ENCODE measurements at places on chromosomes 2 and 18.

GRCh38 chr18:60259052-60259681 lies 113.4 kb downstream of the MC4R start:
- DNase-seq: peak; percentile 10

- DNase-seq: peak; percentile 97
These were observed at the start of gene UGP2 for GRCh38 chr2:63841254-63842022. TSS of gene UGP2 (plus strand) at chr2:63841896. CDS start at chr2:63842186, 290 bp downstream.

DNA sequence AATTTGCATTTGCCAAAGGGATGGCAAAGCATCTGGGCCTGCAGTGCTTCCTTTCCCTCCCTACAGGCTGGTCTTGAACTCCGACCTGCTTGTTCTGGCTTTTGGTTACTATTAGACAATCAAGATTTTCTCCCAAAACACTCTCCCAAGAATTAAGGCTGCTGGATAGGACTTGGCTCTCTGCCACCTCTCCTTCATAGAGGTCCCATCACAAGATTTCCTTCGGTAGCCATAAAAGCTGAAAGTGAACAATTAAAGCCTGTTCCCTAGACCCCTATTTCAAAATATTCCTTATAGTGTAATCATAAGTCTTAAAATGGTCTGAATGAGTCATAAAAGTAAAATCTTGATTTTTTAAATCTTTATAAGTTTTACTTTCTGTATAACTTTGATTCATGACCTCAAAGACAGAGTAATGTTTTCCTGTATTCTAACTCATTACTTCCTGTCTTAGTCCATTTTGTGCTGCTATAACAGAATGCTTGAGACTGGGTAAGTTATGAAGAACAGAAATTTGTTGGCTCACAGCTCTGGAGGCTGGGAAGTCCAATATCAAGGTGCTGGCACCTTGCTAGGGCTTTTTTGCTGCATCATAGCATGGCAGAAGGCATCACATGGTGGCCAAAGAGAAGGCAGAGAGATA lies 37.8 kb upstream of the TNP1 start:
- no peak for DNase-seq

DNA sequence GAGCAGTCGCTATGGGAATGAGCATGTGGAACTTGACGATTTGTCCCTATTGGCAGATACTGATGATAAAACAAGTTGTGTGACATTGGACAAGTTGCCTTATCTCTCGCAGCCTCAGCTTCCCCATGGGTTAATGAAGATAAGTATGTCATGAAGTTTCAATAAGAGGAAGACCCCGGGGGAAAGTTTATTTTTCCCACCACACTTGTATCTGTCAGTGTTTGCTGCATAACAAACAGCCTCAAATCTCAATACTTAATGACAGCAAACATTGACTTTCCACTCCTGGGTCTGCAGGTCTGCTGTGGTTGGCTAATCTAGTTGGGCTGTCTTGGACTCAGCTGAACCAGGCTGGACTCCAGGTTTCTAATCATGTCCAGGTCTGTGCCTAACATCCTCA lies 45.8 kb downstream of the INPP5D start:
- no peak for DNase-seq

DNA sequence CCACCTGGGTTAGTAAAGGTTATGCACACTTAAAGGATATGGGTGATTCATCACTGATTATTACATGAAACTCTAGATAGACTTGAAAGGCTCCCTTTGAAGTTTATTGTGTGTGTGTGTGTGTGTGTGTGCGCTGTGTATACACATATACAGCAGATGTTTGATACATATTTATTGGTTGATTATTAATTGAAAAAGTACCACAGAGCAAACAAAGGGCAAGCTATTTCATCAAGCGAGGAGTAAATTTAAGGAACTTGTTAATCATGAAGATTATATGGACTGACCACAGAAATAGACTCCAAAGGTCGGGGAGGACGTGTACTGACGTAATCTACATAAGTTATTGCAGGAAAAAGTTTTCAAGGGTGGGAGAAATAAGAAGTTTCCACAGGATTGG lies 617.4 kb upstream of the POU3F3 start:
- DNase-seq: no peak

- DNase-seq: no peak
These were observed 29.5 kb upstream of the LAPTM4A start for GRCh38 chr2:20080839-20081415.

GRCh38 chr18:11310476-11311086 lies 161.2 kb upstream of the PIEZO2 start:
- DNase-seq: peak; percentile 38

DNA sequence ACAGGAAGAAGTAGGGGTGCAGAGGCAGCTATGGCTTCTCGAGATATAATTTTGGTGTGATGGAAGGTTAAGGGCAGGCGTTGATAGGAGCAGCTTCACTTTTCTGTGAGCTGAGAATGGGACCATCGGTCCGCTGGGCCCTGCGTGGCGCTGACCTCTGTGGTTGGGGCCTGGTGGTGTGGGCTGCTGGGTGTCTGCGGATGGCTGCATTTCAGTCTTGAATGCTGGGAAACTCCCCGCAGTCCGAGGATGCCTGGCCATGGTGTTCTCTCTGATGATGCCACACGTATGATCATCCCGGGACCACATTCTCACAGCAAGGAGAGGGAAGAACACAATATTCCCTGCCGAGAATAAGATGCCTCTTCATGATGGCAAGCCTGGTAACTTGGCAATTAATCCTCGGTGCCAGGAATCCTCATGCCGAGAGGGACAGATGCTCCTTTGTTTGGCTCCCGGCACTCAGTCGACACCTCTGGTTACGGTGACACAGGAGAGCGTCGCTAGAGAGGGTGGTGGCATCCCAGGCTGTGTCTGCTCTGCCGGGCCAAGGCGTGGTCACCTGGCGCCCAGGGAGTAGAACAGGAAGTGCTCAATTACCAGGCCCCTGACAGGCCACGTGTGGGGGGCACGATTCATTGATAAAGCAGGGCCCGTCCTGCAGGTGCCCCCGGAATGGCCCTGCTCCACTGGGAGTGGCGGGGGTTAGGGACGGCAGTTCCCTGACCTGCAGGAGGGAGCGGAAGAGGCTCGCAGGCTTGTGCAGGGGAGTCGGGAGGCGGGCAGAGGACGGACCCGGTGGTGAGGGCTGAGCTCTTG lies 119.4 kb upstream of the CTDP1 start:
- no peak for DNase-seq

DNA sequence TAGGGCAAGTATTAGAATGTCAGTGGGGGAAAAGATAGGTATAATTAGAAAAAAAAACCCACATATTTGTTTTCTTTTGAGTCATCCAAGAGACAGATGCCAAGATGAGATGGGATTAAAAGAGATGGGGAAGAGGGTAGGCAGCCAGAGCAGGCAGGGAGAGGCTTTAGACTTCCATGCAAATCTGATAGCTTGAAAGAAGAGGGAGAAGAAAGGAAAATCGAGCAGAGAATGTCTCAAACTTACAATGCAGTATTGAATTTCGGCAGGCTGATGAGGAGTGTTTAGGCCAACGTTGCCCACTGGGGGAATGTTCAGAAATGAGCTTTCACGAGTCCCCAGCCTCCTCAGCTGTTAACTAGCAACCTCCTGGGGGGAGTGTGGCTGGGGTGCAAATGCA lies 91.3 kb downstream of the SPATS2L start:
- peak; percentile 57 for DNase-seq

GRCh38 chr2:19478409-19478808 lies 120.0 kb upstream of the OSR1 start:
- no peak for DNase-seq

GRCh38 chr2:8761529-8762164 lies 75.8 kb downstream of the KIDINS220 start:
- peak; percentile 53 for DNase-seq

- DNase-seq: no peak
These were observed 73.6 kb downstream of the COPS8 start for GRCh38 chr2:237159006-237159911.

DNA sequence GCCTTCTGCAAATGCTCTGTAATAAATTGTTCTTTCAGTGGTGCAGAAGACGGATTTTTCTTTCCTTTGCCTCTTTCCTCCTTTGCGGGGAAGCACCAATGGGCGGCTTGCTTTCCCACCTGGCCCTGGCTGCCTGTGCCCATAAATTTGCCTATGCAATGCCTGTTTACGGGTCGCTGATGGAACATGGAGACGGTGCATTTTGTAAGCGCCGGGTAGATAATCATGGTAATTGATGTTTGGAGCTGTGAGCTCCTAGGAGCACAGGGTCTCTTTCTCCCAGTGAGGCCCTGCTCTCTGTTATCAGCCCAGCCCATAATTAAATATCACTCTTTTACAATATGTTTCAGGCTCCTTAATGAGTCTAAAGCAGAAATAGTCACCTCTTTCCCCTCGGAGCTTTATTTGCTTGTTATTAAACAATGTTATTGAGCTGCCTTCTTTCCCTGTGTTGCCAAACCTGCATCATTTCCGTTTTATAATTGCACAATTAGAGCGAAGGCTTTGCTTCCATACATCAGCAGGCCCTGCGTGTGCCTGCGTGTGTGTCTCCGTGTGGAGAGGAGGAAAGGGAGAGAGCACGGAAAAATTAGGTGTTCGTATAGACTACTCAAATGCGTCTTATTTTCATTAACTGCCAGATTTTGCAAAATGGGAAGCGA lies 437.4 kb upstream of the POU3F3 start:
- no peak for DNase-seq

DNA sequence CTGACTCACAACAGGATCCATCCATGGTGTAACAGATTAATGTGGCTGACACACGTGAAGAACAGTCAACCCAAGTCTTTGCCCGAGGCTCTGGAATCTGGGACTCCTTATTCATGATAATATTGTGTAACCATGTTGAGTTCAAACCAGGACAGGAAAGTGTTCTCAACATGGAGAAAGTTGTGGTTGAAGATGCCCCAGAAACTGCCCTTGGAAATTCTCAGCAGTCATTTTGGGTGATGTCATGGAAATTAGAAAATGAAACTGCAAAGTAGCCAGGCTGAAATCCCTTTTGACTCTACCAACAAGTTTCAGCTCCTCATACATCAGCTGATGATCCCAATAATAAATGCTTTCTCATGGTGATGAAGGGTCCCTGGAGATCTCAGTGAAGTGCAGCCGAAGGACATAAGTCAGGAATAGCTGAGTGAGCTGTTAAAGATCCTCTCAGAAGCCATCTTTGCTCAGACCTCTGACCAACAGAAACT lies 307.7 kb downstream of the TNS1 start:
- peak; percentile 95 for DNase-seq

Measured in fibroblast of skin of abdomen (primary cell).